ENCODE measurements at places on chromosomes 2 and 18.

GRCh38 chr2:227536445-227536844 lies 62.2 kb upstream of the SCYGR2 start:
- DNase-seq: no peak

- DNase-seq: no peak
Measured at GRCh38 chr2:161312996-161313395, 4.8 kb downstream of the PSMD14 start.

- no peak for DNase-seq
Measured at GRCh38 chr2:11746807-11747459, 501 bp downstream of the LPIN1 start.

DNA sequence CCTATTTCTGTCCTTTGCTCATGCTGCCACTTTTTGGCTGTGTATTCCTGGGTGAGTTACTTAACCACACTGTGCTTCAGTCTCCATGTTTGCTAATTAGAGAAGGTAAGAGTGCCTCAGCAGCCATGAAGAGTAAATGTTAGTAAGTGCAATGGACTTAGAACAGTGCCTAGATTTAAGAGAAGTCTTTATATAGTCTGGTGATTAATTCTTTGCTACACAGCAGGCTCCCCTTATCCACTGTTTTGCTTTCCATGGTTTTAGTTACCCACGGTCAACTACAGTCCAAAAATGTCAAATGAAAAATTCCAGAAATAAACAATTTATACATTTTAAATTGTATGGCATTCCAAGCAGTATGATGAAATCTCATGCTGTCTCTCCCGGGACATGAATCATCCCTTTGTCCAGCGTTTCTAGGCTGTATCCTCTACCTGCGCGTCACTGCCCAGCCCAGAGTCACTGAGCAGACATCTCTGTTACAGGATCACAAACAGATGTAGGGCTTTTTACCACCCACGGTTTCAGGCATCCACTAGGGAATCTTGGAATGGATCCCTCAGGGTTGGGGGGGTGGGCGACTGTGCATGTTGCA lies 91.0 kb downstream of the CTIF start:
- DNase-seq: no peak

DNA sequence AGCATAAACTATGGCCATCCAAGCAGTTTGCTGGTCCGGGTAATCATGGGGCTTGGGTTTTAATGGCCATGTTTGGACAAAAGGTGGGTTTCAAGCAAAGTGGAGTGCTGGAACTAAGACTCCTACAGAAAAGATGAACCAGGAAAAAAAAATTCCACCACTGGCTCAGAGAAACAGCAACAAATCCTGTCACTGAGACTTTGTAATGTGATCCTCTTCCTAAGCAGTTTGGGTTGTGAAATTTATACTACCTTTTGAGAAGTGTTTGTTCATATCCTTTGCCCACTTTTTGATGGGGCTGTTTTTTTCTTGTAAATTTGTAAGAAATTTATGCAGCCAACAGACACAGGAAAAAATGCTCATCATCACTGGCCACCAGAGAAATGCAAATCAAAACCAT lies 40.2 kb downstream of the MRPL33 start:
- no peak for DNase-seq

DNA sequence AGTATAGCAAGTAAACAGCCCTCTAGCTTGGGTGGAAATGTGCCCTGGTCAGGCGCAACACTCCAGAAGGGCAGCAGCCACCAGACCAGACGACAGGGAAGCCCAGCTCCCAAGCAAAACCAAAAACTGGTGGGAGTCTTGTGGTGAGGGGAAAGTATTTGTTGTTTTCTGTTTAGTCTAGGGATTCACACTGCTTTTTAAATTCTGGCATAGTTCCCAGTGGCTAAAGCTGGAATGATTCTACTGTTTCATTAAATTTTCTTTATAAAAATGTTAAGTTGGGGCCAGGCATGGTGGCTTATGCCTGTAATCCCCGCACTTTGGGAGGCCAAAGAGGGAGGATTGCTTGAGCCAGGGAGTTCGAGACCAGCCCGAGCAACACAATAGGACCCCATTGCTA lies 38.5 kb downstream of the MERTK start:
- DNase-seq: no peak

GRCh38 chr2:202133200-202133908 lies 60.3 kb downstream of the KIAA2012 start:
- DNase-seq: no peak

GRCh38 chr2:101408925-101409324 lies 21.6 kb upstream of the CREG2 start:
- DNase-seq: no peak

DNA sequence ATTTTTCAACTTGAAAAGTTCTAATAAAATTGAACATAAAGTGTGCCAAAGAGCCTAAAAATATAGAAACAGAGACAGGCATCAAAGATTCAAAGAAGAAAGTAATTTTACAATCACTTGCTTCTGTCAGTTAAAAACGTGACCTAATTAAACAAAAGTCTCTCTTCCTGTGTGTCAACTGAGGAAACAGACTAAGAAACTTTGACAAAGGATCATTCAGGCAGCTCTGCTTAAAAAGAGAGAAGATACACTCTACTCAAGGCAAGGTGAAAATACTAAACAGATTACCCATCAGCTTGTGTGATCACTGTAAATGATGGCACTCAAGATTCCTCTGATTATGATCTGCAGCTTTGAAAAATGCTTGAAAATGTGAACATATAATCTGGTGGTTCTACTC lies 47.8 kb downstream of the DYM start:
- no peak for DNase-seq

- no peak for DNase-seq
Measured at GRCh38 chr2:208049006-208049405, 23.7 kb upstream of the PLEKHM3 start.

GRCh38 chr2:85131116-85131515 lies 2.1 kb upstream of the TCF7L1 start:
- DNase-seq: no peak

- no peak for DNase-seq
Measured at GRCh38 chr18:62339106-62339988, 14.2 kb downstream of the TNFRSF11A start.

DNA sequence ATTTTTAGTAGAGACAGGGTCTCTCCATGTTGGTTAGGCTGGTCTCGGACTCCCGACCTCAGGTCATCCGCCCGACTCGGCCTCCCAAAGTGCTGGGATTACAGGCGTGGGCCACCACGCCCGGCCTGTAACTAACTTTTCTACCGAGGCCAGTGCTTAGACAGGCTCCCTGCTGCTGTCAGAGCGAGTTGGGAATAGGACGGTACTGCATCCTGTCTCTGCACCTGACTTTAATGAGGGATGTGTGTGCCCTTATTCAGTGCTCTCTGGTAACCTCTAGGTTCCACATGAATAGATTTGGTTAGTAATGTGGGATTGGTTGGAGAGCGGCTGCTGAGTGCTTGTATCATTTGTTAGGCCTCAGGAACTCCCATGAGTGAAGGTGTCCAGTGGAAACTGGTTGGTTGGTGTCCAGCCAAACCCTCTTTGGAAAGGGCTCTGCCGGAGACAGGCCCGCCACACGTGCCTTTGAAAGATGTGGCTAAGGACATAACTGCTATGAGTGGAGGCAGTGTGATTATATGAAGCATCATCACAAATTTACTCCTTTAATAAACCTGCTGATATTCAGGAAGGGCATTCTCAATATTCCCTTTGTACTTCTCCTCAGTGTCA lies 36.6 kb downstream of the MYOM1 start:
- no peak for DNase-seq

GRCh38 chr2:74843899-74844298 lies 10.0 kb downstream of the HK2 start:
- no peak for DNase-seq

GRCh38 chr2:8607606-8608005 lies 74.2 kb upstream of the ID2 start:
- DNase-seq: no peak

GRCh38 chr2:78145395-78145996 lies 623.3 kb upstream of the LRRTM4 start:
- DNase-seq: no peak

- no peak for DNase-seq
Measured at GRCh38 chr2:26772064-26773001, 8.2 kb downstream of the SLC35F6 start.

GRCh38 chr18:45760462-45761036 lies 36.6 kb downstream of the SLC14A1 start:
- DNase-seq: no peak

GRCh38 chr2:191401287-191401686 lies 156.1 kb downstream of the MYO1B start:
- DNase-seq: no peak

GRCh38 chr2:8605351-8606065 lies 76.3 kb upstream of the ID2 start:
- no peak for DNase-seq

DNA sequence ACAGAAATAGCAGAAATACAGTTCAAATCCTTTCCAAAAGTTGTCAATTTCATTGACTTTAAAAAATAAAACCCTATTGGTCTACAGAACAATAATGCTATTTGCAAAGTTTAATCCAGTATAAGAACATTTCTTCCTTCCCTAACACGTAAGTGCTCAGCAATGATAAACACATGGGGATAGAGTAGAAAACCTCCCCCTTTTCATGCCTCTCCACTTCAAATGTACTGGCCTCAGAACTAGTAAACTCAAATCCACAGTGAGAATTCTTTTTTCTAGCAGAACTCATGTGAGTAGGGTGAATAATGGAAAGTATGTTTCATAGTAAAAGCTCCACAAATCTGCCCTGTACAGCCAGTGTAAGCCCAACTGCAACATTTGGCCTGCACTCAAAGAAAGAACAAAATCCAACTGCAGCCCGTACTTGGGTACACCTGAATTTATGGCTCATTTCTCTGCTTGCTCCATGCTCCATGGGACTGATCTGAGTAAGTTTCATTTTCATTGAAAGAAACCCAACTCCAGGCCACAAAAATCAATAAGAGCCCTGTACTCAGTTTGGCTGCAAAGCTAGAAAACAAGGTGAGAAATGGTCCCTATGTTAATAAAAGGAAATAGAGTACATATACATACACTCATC lies 115.0 kb upstream of the RMDN2 start:
- no peak for DNase-seq

GRCh38 chr2:74259191-74259590 lies 60.8 kb downstream of the MTHFD2 start:
- no peak for DNase-seq

Measured in D721Med (cell line).